Fibroblast of skin of left biceps (primary cell): ENCODE measurements at places on chromosomes 7 and 10.
A peak's percentile ranks its signal among the peaks of the same experiment; 100 is the strongest.

DNA sequence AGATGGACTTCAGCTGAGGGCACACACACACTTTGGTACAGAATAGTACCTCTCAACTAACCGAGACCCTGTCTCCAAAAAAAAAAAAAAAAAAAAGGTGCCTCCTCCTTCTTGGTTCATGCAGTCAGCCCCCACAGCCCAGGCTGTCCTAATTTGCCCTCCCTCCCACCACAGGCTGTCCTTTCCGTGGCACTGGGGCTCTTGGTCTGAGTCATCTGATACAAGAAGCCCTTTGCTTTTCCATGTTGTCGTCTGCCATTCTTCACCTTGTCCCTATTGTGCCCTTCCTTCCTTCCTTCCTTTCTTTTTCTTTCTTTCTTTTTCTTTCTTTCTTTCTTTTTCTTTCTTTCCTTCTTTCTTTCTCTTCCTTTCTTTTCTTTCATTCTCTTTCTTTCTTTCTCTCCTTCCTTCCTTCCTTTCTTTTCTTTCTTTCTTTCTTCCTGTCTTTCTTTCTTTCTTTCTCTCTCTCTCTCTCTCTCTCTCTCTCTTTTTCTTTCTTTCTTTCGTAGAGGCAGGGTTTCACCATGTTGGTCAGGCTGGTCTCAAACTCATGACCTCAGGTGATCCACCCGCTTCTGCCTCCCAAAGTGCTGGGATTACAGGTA is 96.0 kb upstream of the IKZF1 start:
- DNase-seq: no peak

DNA sequence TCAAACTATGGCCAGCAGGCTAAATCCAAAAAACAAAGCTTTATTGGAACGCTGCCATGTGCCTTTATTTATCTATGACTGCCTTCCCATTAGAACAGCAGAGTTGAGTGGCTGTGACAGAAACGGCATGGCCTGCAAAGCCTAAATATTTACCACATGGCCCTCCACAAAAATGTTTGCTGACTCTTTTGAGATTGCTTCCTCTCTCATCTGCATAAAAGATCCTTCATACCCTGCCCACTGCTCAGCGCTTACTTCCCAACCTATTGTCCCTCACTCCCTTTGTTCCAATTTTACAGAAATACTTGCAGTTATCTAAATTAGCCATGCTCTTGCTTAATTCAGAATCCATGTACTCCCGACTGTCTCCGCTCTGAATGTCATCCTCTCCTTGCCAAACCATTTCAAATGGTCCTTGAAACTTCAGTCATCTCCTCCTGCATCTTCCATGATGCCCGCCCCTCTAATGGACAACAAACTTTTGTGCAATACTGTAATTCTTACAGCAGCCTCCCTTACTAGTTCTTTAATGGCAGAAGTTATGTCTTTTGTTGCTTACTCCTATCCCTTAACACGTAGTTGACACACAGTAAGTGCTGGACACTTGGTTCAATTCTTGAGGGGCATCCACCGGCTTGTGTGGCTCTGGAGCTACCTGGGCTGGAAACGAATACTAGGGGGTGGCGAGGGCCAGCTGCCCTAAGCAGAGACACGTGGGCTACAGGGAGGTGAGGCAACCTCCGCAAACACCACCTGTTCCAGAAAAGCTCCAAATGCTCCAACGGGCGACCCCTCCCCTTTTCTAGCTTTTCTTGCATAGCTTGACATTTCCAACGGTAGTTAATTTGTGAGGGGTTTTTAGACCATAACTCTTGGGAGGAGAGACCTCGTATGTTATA is 832 bp downstream of the XRCC2 start:
- no peak for DNase-seq

DNA sequence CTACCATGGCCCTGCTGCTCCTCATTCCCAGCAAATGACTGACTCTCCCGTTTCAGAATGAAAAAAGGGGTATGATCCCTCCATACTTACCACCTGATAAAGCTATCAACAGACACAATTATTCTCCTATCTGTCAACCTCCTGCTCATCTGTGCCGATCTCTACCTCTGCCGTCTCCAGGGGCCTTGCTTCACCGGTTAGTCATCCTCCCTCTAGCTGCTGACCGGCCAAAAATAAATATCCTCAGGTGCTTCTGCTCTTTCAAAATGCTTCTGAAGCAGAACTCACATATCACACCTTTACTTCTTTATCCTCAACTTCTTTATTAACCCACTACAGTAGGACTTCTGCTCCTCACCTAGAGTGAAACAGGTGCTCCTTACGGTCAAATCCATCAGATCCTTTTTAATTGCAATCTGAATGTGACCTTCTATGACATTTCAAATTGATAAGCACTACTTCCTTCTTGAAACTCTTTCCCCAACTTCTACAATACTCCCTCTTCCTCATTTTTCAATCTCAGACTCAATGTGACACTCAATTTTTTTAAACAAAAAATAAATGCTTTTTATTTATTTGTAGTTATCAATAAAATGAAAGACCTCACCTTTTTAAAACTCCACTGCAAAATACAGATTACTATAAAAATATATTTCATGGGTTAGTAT is 63.2 kb downstream of the LMBR1 start:
- no peak for DNase-seq

DNA sequence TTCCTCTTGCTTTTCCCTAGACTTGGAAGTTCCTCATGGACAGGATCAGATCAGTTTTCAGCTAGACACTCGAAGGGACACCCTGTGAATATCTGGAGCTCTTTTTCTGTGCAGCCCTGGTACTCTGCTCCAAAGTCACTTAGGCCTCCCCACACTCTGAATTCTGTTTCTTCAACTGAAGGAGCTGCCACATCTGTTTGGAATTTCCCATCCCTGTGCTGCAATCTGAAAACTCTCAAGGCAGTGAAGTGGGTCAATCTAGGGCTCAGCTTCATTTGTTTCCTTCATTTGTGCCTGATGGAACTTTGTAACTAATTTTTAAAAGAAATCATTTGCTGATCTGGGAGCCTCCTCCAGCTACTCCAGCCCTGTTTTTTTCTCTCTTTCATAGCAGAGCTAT is 9.6 kb downstream of the EPC1 start:
- no peak for DNase-seq

DNA sequence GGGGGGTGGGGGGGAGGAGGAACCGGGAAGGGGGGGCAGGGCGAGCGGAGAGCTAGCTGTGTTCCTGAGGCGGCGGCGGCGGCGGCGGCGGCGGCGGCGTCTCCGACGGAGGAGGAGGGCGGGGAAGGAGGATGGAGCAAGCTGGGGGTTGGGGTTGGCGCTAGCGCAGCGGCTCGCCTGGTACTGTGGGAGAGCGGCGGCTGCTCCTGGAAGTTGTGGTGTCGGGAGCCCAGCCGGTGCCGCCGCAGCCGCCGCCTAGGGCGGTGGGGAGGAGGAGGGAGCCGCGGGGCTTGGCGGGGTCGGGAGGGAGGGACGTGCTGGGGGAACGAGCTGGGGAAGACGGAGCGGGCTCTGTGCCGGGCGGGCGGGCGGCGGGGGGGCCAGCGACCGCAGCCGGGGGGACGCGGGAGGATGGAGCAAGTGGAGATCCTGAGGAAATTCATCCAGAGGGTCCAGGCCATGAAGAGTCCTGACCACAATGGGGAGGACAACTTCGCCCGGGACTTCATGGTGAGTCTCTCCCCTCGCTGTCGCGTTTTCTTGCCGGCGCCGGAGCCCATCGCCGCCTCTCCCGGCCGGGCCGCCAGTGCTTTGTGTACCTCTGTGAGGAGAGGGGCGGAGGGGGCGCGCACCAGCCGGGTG is at the start of gene PTPN12:
TSS of gene PTPN12 (plus strand) at position 160 of the 642 bp plus-strand sequence. CDS start at position 412, 252 bp downstream.
- DNase-seq: no peak

DNA sequence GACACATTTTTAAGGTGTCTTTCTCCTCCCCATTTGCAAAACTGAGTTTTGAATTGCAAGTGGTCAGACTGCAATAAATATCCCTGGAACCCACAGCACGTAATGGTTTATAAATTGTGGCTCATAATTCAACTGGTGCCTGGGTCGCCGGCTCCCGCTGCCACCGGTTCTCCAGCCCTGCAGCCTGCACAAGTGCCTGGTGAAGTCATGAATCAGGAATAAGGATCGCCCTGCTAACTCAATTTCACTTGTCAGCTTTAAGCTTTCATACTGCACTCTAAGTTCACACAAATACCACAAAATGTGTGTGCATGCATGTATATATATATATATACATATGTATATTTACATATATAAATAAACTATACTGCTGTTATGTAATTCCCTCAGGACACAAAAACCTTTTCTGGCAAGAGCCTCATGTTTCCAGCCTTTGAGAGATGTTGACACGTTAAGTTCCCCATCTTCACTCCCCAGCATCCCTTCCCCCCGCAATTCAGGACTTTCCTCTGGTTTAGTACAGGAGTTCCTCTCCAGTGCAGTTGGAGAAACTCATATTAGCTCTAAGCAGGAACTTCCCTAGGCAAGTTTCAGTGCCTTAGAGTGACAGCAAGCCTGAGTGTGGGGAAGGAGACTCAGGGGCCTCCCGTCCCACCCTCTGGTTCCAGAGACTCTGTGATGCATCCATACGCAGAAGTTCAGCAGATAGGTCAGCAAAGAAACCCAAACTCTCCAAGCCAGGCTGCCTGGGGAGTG is 129.2 kb upstream of the UNC5B start:
- no peak for DNase-seq

DNA sequence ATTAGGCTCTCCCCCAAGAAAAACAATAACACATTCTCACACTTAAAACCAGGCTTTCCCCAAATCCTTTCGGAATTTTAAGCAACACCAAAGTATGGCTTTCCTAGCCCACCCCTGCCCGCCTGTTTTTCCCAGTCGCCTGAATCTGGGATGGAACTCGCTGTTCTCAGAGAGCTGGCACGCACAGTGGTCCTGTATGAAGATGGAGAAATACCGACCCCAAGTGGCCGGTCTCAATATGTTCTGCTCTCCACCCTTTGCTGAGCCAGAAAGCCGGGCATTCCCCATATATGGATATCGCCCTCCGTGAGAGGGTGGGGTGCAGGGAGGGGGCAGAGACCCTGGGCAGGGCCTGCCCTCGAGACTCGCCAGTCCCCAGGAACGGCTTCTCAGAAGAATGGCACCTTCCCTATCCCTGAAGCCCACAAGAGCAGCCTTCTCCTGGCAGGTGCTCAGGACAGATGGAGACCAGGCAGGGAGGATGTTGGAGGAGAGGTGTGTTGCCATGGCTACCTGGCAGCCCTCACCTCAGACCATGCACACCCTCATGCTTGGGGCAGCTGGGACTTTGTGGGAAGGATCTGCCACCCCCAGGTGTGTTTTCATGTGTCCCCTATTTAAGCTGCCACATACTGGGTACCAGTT is 3.4 kb downstream of the TACR2 start:
- DNase-seq: peak; percentile 36

GRCh38 chr7:2876031-2876731 is 32.1 kb upstream of the GNA12 start:
- peak; percentile 24 for DNase-seq

- DNase-seq: no peak
Observed at GRCh38 chr7:46189255-46189790, 268.3 kb upstream of the IGFBP3 start.

DNA sequence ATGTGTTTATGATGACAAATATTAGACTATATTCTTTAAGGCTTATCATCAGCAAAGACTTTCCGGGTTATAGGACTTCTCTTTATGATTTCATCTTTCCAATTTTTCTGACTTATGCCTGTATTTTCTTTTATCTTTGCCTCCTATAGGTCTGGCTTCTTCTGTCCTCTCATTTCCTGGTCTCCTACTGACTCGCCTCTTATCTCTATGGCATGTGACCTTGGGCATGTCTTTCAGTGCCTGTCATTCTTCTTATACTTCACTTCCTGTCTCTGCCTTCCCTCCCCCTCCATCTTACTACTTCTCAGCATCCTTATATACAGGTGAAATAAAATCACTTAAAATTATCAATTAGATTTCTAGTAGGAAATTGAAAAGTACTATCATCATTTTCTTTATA is 42.2 kb downstream of the PCDH15 start:
- DNase-seq: no peak

- no peak for DNase-seq
Observed at GRCh38 chr10:79425074-79425532, 20.3 kb downstream of the ZCCHC24 start.

DNA sequence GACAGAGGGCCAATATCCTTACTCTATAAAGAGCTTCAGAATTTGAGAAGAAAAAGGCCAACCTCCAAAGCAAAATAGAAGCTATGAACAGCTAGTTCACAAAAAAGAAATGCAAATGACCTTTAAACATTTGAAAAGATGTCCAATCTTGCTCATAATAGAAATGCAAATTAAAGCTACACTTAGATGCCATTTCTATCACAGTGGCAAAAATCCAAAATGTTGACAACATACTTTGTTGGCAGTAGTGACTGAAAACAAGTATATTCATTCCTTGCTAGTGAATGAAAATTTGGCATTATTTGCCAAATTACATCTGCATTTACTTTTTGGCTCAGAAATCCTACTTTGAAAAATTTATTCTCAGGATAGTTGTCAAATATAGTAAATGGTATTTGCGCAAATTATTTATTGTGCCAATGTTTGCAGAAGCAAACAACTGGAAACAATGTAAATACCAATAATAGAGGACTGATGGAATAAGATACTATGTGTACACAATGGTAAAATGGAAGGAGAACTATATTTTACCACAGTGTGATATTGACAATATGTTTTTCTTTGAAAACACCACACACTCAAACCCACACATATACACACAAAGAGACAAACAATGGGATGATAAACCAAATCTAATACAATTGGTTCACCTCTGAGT is 9.4 kb downstream of the TMEM106B start:
- no peak for DNase-seq

DNA sequence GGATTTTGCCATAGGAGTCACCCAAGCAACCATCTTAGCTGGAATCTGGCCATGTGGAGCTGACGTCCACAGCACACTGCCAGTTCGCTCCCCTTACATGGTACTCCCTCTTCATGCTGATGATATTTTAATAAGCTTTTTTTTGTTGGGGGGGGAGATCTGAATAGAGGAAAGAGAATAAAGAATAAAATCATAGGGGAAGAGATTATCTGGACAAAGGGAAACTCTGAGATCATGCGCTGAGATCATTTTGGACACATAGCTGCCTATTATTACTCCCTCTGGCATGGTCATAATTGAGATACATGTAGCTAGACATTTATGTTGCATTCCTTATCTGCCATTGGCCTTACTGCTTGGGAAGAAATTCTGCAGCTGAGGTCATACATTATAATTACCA is 282.7 kb downstream of the HTR7 start:
- DNase-seq: no peak

DNA sequence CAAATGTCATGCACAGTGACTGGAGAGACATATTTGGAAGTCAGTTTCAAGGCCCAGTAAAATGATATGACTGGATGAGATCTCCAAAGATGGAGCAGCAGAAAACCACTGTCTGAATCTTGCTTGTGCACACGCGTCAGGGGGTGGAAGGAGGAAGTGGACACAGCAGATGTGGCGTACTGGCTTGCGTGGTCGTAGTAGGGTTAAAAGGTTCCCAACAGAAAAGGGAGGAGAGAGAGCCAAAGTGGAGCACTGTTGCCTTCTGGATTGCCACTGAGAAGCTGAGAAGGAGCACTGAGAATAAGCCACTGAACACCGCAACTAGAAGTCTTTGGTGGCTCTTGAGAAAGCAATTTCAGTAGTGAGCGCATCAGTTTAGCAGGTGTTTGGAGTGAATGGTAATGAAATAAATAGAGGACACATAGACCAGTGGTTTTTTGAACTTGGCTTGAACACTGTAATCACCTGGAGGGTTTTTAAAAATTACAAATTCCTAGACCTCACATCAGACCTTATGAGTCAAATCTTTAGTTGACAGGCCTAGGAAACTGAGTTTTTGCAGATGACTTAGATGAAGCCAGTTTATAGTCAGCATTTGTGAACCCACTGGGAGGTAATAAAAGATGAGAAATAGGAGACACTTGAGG is 227.3 kb downstream of the PTEN start:
- no peak for DNase-seq

GRCh38 chr10:76911184-76911583 is 726.4 kb downstream of the KCNMA1 start:
- no peak for DNase-seq
